ENCODE measurements at places on chromosomes 7 and 10.
A peak's percentile ranks its signal among the peaks of the same experiment; 100 is the strongest.

- no peaks in the 10 kb centered on the region for H3K4me1 ChIP-seq
- no peak overlapping the region for H3K4me3 ChIP-seq
- no peaks in the 10 kb centered on the region for H3K27me3 ChIP-seq
These were observed 10.7 kb downstream of the DPYSL4 start for GRCh38 chr10:132197271-132198067.

- peaks cover 10% of the 10 kb centered on the region for H3K4me1 ChIP-seq
- peak; percentile 76 for DNase-seq
- peak overlapping the region; percentile 96 for H3K27ac ChIP-seq
- H3K36me3 ChIP-seq, result no peaks in the 10 kb centered on the region
- no peaks in the 10 kb centered on the region for H3K27me3 ChIP-seq
- H3K4me3 ChIP-seq, result peak overlapping the region; percentile 31
These were observed 9.4 kb upstream of the PSAP start for GRCh38 chr10:71860243-71861029.

GRCh38 chr7:33452805-33453502 lies 323.6 kb downstream of the BBS9 start:
- H3K27me3 ChIP-seq, result no peaks in the 10 kb centered on the region
- peaks cover 15% of the 10 kb centered on the region for H3K4me1 ChIP-seq

- H3K4me3 ChIP-seq, result no peak overlapping the region
- DNase-seq, result no peak
- peaks cover 6% of the 10 kb centered on the region for H3K27me3 ChIP-seq
- H3K27ac ChIP-seq, result no peak overlapping the region
These were observed 107.6 kb downstream of the KCNMA1 start for GRCh38 chr10:77530011-77530410.

DNA sequence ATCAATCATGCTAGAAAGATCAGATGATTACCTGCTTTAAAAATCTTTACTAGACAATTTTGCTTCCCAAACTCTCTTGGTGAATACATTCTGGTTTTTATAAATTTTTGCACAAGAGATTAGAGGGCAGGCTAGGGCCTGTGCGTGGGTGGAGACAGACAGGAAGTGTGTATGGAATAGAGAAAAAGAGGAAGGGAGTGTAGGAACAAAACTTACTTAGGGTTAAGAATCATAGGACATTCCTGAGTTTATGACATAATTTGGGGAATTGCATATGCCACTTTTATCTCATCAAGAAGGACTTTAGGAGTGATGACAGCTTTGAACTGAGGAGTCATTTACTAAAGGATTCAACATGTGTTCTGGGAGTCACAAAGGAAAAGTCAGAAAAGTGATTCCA lies 31.3 kb downstream of the LAMB1 start:
- H3K27me3 ChIP-seq, result no peaks in the 10 kb centered on the region
- H3K27ac ChIP-seq, result peak overlapping the region; percentile 39
- H3K4me3 ChIP-seq, result peak overlapping the region; percentile 9
- peaks cover 15% of the 10 kb centered on the region for H3K4me1 ChIP-seq
- peaks cover 45% of the 10 kb centered on the region for H3K36me3 ChIP-seq

- no peak overlapping the region for H3K4me3 ChIP-seq
- no peak overlapping the region for H3K27ac ChIP-seq
- H3K4me1 ChIP-seq, result peaks cover 31% of the 10 kb centered on the region
- H3K36me3 ChIP-seq, result no peaks in the 10 kb centered on the region
These were observed 77.4 kb upstream of the SEM1 start for GRCh38 chr7:96786998-96787395.

GRCh38 chr7:129949292-129950133 lies 3.2 kb downstream of the UBE2H start:
- peaks cover 14% of the 10 kb centered on the region for H3K36me3 ChIP-seq
- peaks cover 15% of the 10 kb centered on the region for H3K4me1 ChIP-seq
- H3K4me3 ChIP-seq, result no peak overlapping the region
- DNase-seq, result no peak

- peaks cover 43% of the 10 kb centered on the region for H3K27me3 ChIP-seq
- H3K36me3 ChIP-seq, result no peaks in the 10 kb centered on the region
- peaks cover 26% of the 10 kb centered on the region for H3K4me1 ChIP-seq
- peak overlapping the region; percentile 33 for H3K27ac ChIP-seq
- peak overlapping the region; percentile 29 for H3K4me3 ChIP-seq
- DNase-seq, result no peak
These were observed 49.1 kb downstream of the AOC1 start for GRCh38 chr7:150901160-150902035.

DNA sequence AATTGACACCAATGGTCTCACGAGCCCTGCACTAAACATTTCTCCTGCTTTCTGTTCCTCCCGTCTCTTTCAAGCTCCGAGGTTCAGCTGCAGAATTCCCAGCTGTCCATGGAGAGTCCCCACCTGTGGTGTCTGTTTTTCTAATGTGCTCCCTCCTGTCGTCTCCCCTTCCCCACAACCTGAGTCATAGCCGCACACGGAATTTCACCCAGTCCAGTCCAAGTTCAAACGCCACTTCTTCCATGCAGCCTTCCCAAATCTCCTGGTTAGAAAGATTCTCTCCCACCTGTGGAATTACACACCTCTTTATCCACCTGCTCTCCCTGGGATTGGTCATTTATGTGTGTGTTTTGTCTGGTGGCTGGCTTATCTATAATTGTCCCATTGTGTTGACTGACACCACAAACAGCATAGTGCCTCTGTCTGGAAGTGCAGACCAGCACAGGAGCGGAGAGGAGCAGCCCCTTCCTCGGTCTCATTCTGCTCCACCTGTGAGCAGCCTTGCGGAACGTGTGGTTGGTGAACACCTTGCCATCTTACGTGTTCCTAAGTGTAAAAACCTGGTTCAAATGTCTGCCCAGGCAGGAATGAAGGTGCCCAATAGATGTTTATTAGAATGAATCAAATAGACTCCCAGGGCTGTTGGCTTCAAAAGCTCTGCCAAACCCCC lies 3.3 kb upstream of the DIP2C start:
- DNase-seq, result no peak
- H3K36me3 ChIP-seq, result no peaks in the 10 kb centered on the region
- H3K27ac ChIP-seq, result peak overlapping the region; percentile 7
- peak overlapping the region; percentile 50 for H3K4me3 ChIP-seq

- no peak overlapping the region for H3K4me3 ChIP-seq
- H3K4me1 ChIP-seq, result no peaks in the 10 kb centered on the region
- DNase-seq, result no peak
- no peak overlapping the region for H3K27ac ChIP-seq
- peaks cover 3% of the 10 kb centered on the region for H3K27me3 ChIP-seq
- H3K36me3 ChIP-seq, result no peaks in the 10 kb centered on the region
These were observed 76.6 kb downstream of the SLC16A9 start for GRCh38 chr10:59633063-59633462.

GRCh38 chr10:99536338-99537085 lies 3.8 kb downstream of the NKX2-3 start:
- H3K4me1 ChIP-seq, result peaks cover 12% of the 10 kb centered on the region
- H3K27me3 ChIP-seq, result peaks cover 96% of the 10 kb centered on the region
- no peaks in the 10 kb centered on the region for H3K36me3 ChIP-seq
- no peak for DNase-seq
- H3K27ac ChIP-seq, result peak overlapping the region; percentile 21

DNA sequence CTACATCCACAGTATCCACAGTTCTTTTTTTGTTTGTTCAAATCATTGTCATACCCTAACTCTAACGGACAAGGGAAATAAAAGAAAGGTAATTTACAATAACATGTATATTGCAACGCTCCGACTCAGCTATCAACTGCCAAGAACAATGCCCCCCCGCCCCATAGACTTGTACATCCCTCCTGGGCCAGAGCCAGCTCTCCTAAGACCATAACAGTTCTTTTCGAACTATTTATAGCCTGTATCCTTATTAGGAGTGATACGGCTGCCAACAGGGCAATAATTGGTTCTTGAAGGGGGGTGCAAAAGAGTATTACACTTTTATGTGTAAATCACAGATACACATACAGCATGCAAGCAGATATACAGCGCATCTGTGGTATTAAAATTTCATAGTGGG lies 495.7 kb downstream of the GALNT17 start:
- no peaks in the 10 kb centered on the region for H3K36me3 ChIP-seq
- DNase-seq, result no peak
- H3K27ac ChIP-seq, result no peak overlapping the region
- no peak overlapping the region for H3K4me3 ChIP-seq
- no peaks in the 10 kb centered on the region for H3K27me3 ChIP-seq

GRCh38 chr7:150361807-150362621 lies 6.6 kb upstream of the REPIN1 start:
- peaks cover 37% of the 10 kb centered on the region for H3K4me1 ChIP-seq
- no peaks in the 10 kb centered on the region for H3K36me3 ChIP-seq
- no peak for DNase-seq
- H3K27ac ChIP-seq, result no peak overlapping the region

- no peak for DNase-seq
- no peaks in the 10 kb centered on the region for H3K36me3 ChIP-seq
- H3K4me1 ChIP-seq, result peaks cover 10% of the 10 kb centered on the region
- peak overlapping the region; percentile 89 for H3K27ac ChIP-seq
These were observed 7.4 kb upstream of the MICALL2 start for GRCh38 chr7:1466524-1467271.

DNA sequence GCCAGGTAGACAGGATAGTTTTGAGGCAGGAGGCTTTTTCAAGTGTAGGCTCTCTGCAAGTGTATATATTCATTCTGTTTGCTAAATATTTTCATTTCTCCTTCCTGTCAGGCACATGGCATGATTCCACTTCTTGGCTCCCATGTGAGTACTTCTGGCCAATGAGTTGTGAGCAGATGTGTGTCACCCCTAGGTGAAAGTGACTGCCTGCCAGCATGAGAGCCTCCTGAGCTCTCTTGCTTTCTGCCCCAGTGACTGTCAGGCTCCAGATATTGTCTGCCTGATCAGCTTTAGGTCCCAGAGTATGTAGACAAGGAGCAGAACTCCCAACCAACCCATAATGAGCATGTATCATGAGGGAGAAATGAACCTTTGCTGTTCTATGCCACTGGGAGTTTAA lies 257.6 kb upstream of the NPY start:
- H3K27me3 ChIP-seq, result peaks cover 3% of the 10 kb centered on the region
- peaks cover 9% of the 10 kb centered on the region for H3K4me1 ChIP-seq
- no peaks in the 10 kb centered on the region for H3K36me3 ChIP-seq
- no peak overlapping the region for H3K4me3 ChIP-seq

DNA sequence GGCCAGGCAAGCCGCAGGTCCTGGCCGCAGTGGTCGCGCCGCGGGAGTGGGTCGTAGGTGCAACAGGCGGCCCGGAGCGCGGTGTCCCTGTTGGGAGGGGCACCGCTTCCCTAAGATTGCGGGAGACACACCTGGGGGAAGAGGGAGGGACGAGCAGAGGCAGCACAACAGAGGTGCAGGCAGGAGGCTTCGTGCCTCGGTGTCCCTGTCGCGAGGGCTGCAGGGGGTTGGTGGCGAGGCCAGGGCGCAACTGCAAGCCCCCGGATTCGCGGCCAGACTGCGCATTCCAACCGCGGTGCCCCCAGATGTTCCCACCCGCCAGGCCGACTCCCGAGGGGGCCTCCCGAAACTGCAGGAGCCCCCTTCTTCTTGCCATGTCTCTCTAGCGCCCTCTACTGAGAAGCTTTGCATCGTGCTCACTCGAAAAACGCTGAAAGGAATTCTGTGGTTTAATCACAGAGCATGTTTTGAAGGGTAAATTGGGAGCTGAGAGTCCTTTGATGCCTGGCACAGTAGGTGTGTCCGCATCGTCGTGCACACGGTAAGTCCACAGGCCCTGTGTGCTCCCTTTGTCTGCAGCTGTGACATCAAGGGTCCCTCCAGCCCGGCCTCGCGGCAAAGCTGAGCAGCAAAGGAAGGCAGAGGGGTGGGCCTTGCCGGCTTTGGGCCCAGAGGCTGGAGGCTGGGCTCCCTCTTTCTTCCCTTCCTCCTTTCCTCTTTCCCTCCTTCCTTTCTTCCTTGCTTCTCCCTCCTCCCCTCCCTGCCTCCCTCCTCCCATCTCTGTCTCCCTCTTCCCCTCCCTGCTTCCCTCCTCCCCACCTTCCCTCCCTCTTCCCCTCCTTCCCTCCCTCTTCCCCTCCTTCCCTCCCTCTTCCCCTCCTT lies 6.2 kb upstream of the MBL2 start:
- peaks cover 3% of the 10 kb centered on the region for H3K27me3 ChIP-seq
- no peak for DNase-seq
- peaks cover 4% of the 10 kb centered on the region for H3K4me1 ChIP-seq
- H3K36me3 ChIP-seq, result no peaks in the 10 kb centered on the region
- H3K4me3 ChIP-seq, result no peak overlapping the region

GRCh38 chr7:39353615-39354376 lies 212.4 kb upstream of the YAE1 start:
- H3K27ac ChIP-seq, result no peak overlapping the region
- DNase-seq, result no peak
- peaks cover 12% of the 10 kb centered on the region for H3K4me1 ChIP-seq
- H3K27me3 ChIP-seq, result peaks cover 68% of the 10 kb centered on the region

- no peak for DNase-seq
These were observed 76.6 kb downstream of the RBM33 start for GRCh38 chr7:155721056-155721455.

DNA sequence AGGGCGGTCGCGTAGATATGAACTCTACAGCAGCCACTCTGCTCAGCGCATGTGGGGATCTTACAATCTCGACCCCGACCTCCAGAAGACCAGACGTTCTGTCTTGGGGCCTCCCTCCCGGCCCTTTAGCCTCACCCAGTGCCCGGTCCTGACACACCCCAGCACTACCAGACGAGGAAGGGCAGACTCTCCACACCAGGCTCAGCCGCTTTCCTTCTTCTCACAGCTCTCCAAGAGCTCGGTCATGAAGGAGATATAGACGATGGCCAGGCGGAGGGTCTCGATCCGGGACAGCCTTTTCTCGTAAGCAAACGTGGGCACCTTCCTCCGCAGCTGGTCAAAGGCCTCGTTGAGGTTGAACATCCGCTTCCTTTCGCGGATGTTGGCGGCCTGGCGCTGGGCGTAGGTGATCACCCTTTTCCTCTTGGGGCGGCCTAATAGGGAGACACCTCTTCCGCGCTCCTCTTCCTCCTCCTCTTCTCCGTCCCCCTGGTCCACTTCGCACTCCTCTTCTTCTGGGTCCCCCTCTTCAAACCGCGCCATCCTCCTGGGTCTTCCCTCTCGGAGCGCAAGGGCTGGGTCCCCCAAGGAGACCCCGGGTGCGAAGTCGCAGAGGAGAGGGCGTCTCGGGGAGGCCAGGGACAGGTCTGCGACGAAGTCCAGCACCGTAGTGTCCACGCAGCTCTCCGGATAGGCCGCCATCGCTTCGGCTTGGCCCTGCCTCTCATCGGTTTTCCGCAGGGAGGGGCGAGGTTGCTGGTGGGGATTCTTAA lies at the start of gene FERD3L:
Gene FERD3L (minus strand): TSS at position 761 of the 773 bp plus-strand sequence. CDS start 59 bp downstream, at position 702.
- peak; percentile 66 for DNase-seq
- H3K27me3 ChIP-seq, result peaks cover 84% of the 10 kb centered on the region
- no peak within 1 kb of the TSS for H3K27ac ChIP-seq
- peaks cover 12% of the 10 kb centered on the region for H3K4me1 ChIP-seq
- peak within 1 kb of the TSS; percentile 81 for H3K4me3 ChIP-seq

DNA sequence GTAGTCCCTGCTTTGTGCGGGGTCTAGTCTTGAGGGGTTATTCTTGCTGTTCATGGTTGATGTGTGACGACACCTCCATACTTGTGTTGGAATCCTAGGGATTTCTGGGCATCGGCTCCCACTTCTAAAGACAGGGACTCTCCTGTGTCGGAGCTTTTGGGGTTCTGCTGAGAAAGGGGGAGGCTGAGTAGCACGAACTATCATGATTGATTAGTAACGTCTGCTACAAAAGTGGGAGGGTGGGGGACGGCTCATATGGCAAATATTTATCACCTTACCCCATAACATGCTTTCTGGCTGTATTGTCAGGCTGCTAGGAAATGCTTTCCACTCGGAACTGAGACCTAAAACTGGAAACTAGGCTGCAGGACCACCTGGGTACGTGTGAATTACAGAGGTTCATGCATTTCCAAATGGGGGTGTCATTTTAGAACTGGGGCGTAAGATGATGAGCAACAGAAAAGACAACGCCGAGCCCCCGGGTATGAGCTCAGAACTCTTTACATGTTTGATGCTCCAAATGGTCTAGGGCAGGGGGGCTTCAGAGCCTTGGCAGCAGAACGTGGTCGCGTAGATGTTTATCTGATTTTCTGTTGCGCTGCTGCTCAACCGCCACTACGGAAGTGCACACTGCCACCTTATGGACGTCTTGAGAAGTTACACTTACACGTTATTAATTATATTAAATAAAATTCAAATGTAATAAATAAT lies 15.1 kb upstream of the NME8 start:
- H3K27me3 ChIP-seq, result peaks cover 15% of the 10 kb centered on the region
- no peak for DNase-seq
- no peaks in the 10 kb centered on the region for H3K36me3 ChIP-seq
